ENCODE measurements at places on chromosomes 1 and 21.

DNA sequence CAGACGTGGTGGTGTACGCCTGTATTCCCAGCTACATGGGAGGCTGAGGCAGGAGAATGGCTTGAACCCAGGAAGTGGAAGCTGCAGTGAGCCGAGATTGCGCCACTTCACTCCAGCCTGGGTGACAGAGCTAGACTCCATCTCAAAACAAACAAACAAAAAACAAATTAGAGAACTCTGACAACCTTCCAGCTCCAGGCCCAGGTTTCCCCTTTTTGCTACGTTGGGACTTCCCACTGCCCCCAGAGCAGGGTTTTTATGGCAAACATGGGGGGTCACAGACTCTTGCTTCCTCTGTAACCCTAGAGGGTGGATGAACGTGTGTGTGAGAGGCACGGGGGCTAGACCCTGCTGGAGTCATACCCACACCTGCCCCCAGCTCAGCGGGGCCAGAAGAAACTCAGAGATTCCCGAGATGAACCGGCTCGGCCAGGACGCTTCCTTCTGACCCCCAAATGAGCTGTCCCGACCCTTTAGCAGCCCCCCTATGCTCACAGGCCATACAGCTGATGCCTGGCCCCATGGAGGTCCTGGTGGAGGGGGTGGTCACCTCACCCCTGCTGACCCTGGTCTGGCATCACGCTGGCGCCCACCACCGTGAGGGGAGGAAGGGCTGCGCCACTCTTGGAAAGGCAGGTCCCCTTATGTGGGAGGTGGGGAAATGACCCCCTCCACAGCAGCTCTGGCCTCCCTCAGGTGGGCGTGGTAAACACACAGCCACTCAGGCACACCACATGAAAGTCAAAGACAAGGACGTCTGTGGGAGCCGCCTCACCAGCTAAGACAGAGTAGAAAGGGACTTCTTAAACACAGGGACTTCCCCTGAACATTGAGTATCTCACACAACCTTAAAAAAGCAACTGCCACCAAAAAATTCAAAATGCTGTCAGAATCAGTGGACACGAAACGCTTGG is 7.1 kb downstream of the GPR157 start:
- no peak for DNase-seq

- no peak for DNase-seq
These were observed 271.4 kb downstream of the TBX15 start for GRCh38 chr1:118716775-118717174.

- no peak for DNase-seq
These were observed 18.4 kb upstream of the C1QA start for GRCh38 chr1:22618056-22618455.

DNA sequence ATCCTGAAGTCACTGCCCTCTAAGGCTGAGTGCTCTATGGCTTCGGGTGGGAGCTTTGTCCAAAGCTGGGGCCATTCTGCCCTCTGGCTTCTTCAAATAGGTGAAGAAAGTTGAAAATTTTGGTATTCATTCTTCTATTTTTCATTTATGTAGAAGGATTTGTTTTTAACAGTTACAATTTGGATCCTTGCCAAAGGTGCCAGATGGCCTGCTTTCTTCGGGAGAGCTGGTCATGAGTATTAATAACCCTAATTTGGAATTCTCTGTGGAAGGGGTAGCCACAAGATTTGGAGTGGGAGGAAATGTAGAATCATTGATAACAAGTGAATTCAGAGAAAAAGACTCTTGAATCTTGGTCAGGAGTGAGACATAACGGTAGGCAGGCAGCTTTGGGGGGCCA is 370.4 kb upstream of the ST6GALNAC5 start:
- no peak for DNase-seq

GRCh38 chr1:187013582-187014200 is 184.9 kb downstream of the PLA2G4A start:
- DNase-seq, result no peak

- no peak for DNase-seq
These were observed 8.4 kb downstream of the NCSTN start for GRCh38 chr1:160351629-160352028.

DNA sequence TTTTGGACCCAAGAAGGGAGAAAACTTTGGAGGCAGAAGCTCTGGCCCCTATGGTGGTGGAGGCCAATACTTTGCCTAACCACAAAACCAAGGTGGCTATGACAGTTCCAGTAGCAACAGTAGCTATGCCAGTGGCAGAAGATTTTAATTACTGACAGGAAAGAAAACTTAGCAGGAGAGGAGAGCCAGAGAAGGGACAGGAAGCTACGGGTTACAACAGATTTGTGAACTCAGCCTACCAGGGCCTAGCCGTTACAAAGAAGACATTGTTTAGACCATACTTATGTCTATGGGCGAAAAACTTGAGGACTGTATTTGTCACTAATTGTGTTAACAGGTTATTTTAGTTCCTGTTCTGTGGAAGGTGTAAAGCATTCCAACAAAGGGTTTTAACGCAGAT is 10.4 kb upstream of the ACOT11 start:
- peak; percentile 55 for DNase-seq

GRCh38 chr1:223489439-223489838 is 96.2 kb downstream of the CCDC185 start:
- no peak for DNase-seq

Data from Kasumi-1 (cell line).